Astrocyte of the cerebellum (primary cell): ENCODE measurements at places on chromosomes 4 and X.

DNA sequence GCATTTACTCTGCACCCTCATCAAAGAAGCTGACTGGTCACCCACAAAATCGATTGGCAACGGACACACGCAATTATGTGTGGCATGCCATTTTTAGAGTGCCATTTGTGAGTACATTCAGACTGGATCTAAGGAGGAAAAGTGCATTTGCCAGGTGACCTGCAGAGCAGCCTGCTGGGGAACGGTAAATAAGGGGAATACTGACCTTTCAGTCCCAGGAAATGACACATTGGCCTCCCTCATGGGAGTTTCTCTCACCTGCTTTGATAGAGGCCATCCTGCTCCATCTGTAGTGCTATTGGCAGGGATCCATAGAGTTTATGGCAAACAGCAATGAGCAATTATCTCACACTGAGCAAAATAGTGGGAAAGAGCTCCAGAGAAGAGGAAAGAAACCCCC is 127.8 kb downstream of the DDX53 start:
- DNase-seq = no peak

GRCh38 chr4:104418286-104418685 is 76.4 kb downstream of the CXXC4 start:
- DNase-seq = no peak

DNA sequence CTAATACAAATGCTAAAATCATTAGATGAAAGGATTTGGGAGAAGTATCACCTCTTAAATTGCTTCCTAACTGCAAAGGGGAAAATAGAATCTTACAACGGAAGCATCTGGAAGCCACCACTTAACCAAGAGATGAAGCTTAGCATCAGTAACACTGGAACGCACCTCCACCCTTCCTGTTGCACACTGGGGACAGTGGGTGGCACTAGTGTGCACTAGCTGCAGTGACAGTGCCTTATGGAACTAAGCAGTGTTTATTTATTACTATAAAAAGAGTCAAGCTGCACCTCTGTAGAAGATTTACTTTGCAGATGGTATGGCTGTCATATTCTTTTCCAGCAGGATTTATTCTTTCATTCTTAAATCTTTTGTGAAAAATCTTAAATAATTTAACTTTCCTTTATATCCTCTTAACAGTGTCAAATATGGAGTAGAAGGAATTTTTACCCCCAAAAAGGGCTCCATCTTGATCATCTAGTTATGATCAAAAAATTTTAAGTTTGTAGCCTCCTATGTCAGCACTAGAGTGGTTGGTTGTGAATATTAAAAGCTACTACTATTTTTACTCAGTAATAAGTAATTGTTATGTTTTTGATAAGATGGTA is 76.7 kb downstream of the SCD5 start:
- no peak for DNase-seq

- DNase-seq = no peak
Measured at GRCh38 chrX:35507701-35508100, 290.4 kb upstream of the MAGEB16 start.

- DNase-seq = peak; percentile 45
Measured at GRCh38 chrX:74383611-74384010, 37.7 kb upstream of the SLC16A2 start.

DNA sequence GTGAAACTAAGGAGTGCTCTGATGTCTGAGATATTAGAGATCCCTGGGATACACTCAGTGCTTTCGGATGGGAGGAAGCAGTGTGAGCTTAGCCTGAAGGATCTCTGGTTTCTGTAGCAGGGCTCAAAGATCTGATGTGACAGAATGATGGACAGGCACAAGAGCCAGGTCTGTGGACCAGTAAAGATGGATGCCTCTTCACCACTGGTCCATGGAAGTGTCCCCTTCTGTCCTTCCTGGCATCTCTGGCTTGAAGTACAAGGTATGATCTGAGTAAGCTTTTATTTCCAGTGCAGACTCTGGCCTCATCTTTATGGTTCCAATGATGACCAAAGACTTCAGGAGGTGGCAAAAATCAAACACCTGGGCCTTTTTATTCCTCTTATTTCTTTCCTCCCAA is 88.1 kb downstream of the TBC1D9 start:
- no peak for DNase-seq

DNA sequence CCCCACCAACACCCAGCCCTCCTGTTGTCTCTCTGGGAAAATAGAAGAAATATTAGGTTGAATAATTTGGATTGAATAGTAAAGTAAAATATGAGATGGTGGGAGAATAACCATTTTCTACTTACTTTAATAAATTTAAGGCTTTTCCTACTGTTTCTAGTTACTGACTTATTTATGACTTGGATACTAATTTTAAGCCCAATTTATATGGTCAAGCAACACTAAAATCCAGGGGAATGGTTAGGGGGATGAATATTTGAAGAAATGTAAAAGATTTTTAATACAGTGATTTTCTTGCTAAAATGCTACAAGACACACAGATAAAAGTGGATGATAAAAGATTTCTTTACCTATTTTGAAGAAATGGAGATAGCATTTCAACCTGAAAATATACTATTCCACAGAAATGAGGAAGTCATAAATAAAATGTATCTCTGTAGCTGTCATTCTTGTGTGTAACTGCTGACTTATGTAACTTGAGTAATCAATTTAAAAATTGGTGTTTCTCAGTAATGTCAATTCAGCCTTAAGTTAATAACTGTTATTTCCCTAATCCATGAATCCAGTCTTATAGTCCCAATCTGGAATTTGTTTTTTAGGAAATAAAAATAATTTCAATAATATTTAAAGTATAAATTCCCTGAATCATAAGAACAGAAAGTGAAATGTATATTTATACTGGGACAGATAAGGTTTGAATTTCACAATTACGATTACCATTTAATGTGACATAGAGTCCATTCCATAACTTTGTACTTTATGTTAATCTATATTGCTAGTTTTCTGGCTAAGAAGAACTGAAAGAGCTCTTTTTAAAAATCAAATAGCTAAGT is 24.3 kb upstream of the IL2 start:
- DNase-seq = no peak

DNA sequence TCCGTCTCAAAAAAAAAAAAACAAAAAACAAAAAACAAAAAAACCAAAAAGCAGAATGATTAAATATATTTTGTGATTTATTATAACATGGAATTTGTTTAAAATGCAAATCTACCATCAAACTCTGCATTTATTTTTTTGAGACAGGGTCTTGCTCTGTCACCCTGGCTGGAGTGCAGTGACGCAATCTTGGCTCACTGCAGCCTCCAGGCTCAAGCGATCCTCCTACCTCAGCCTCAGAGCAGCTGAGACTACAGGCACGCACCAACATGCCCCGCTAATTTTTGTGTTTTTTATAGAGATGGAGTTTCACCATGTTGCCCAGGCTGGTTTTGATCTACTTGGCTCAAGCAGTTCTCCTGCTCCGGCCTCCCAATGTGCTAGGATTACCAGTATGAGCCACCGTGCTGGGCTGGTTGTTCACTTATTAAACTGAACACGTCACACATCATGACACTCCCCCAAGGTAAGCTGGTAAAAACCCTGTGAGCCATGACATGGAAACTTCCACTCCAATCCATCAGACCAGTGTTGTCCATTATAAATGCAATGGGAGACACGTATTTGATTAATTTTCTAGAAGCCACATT is 45.7 kb downstream of the RBM47 start:
- DNase-seq = no peak

GRCh38 chr4:54226404-54227255 is 2.5 kb upstream of the PDGFRA start:
- DNase-seq = no peak

GRCh38 chr4:152068866-152069265 is 308.1 kb upstream of the GATB start:
- DNase-seq = no peak

GRCh38 chr4:118972167-118972566 is 83.5 kb downstream of the SYNPO2 start:
- peak; percentile 57 for DNase-seq

DNA sequence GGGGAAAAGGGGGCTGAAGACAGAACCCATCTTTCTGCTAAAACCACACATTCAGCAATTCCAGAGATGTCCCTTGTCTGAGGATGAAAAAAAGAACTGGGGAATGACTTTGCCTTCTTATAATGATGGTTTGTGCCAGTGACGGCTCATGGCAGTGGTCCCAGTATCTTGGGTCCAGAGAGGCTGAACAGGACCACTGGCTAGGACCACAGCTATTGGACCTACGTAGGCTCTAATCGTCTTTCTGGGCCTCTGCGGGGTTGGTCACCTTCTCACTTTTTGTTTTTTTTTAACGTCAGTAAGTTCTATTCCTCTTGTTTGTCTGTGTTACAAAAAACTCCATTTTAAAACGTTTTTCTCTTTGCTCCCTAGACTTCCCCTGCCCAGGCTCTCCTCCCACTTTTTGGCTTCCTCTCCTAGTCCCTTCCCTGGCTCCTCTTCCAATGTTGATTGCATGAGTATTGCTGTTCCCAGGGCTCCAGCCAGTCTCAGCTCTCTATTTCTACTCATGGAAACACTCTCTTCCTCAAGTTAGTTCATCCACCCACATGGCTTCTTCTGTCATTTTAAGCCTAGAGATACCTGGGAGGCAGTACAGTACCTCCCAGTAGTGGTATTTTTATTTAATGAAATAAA is 52.6 kb upstream of the STX18 start:
- DNase-seq = no peak

GRCh38 chr4:4619821-4620220 is 78.0 kb upstream of the STX18 start:
- DNase-seq = no peak

GRCh38 chr4:56799824-56800756 is 21.4 kb downstream of the SPINK2 start:
- DNase-seq = peak; percentile 85

DNA sequence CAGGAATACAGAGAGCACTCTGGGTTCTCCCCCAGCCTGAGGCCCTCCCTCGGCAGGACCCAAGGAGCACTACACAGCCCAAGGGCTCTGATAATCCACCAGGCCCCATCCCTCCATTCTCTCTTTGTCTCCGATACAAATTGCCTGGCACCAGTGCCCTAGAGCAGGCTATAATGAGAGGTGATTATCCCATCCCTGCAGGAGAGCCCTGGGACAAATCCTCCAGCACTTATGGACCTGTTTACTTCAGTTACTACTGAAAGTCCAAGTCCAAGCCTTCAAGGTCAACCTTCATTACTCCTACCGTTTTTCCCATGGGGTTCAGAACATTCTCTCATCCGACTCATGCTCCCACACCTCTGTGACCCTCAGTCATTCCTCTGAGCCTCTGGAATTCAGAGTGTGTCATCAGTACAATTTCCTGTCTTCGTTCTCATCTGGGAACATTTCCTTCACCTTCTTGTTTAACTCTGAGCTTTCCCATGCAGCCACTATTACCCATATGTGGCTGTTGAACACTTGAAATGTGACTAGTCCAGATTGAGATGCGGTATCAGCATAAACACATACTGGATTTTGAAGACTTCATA is 299.0 kb downstream of the RAPGEF2 start:
- DNase-seq = peak; percentile 52

DNA sequence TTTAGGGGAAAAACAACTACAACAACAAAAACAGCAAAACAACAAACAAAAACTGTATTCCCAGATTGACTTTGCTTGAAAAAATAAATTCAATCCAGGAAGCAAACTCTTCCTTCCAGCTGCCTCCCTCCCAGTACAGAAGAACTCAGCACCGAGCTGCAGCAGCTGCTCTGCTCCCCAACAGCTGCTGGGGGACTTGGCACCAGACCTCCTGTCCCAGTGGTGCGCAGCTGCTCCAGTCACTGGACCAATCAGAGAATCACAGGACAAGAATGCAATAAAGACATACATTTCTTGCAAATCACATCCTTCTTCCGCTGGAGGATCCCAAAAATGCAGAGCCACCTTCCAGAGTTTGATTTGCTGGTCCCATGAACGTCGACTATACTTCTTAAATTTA is 11.8 kb upstream of the FAM53A start:
- no peak for DNase-seq

- no peak for DNase-seq
Measured at GRCh38 chrX:122546269-122546668, 637.8 kb upstream of the GRIA3 start.
